ENCODE measurements at places on chromosomes 12 and 14. TPM values are rescaled to one million over a fixed set of nuclear protein-coding genes. Genes with fewer than 3 reads are reported as not detected.

The CPNE6 gene
- total RNA-seq, result not detected

The RTL1 gene
- 9.4 TPM for total RNA-seq

The DLGAP5 gene
- total RNA-seq, result 4.2 TPM

The ERP27 gene
- not detected for total RNA-seq

The CACNA2D4 gene
- 0.52 TPM for total RNA-seq

The BDKRB1 gene
- total RNA-seq, result not detected

The SRGAP1 gene
- 5.7 TPM for total RNA-seq

The GPR162 gene
- 8.9 TPM for total RNA-seq

The BDKRB2 gene
- total RNA-seq, result 2.6 TPM

The CLEC4C gene
- total RNA-seq, result not detected

The CCDC196 gene
- not detected for total RNA-seq

The CCDC198 gene
- not detected for total RNA-seq

The FZD10 gene
- 5.7 TPM for total RNA-seq

The PRICKLE1 gene
- total RNA-seq, result 27.1 TPM

The RHEBL1 gene
- 0.52 TPM for total RNA-seq

The TAS2R30 gene
- 12.5 TPM for total RNA-seq

The INSM2 gene
- not detected for total RNA-seq

The SERPINA10 gene
- total RNA-seq, result not detected

The SPIC gene
- total RNA-seq, result not detected

The KERA gene
- total RNA-seq, result 56.4 TPM

The RNASE1 gene
- total RNA-seq, result 113 TPM

The GPR68 gene
- 0.52 TPM for total RNA-seq

The KCNC2 gene
- 0.52 TPM for total RNA-seq

The WDHD1 gene
- 9.4 TPM for total RNA-seq

The DEPDC4 gene
- 1.0 TPM for total RNA-seq

The LRP1 gene
- 118 TPM for total RNA-seq

The PRKAG1 gene
- 41.8 TPM for total RNA-seq

The AMIGO2 gene
- total RNA-seq, result 1.6 TPM

The SELPLG gene
- 3.7 TPM for total RNA-seq

The DIP2B gene
- 24.0 TPM for total RNA-seq

The GNB3 gene
- 3.7 TPM for total RNA-seq

The ASB2 gene
- 16.2 TPM for total RNA-seq

The RHOF gene
- total RNA-seq, result 2.1 TPM

The KRT75 gene
- not detected for total RNA-seq

The CNTN1 gene
- total RNA-seq, result 27.1 TPM

The KRT73 gene
- total RNA-seq, result under 0.01 TPM

The TAS2R46 gene
- total RNA-seq, result 3.1 TPM
